ENCODE measurements at places on chromosomes 3 and 15.
A peak's percentile ranks its signal among the peaks of the same experiment; 100 is the strongest.

GRCh38 chr3:187567021-187567420, 103.2 kb downstream of the SST start:
- no peak for DNase-seq

GRCh38 chr15:63349156-63349555, 32.5 kb downstream of the CA12 start:
- no peak for DNase-seq

- no peak for DNase-seq
Observed at GRCh38 chr3:40043444-40043755, 234.0 kb downstream of the MYRIP start.

DNA sequence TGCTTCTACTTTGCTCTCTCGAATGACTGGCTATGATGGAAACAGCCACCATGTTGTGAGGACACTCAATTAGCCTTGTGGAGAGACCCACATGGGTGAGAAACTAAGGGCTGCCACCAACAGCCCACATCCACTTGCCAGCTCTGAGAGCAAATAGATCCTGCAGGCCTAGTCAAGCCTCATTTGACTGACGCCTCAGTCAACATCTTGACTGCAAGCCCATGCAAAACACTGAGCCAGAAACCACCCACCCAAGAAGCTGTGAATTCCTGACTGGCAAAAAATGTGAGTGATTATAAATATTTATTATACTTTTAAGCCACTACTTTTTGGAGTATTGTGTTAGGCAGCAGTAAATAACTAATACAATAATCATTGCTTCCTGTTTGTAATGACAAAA, 58.4 kb downstream of the NOX5 start:
- no peak for DNase-seq

DNA sequence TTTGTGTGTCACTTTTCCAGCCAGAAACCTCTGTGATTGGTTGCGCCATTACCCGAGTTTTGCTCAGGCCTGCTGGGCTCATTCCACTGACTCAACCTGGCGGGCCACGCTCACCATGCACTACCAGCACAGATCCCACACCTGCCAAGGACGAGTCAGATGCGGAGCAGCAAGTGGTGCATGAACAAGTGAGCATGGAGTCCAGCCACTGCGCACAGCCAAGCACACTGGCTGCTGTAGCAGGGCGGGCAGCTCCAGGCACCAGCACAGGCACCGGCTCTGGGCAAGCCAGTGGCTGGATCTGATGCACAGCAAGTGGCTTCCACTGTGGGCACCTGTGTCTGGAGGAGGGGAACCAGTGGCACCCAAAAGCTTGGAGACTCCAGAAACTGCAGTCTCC, 110.4 kb downstream of the CBLB start:
- no peak for DNase-seq

- DNase-seq: peak; percentile 49
Observed at GRCh38 chr15:71115567-71116351, 488 bp downstream of the THSD4 start.

DNA sequence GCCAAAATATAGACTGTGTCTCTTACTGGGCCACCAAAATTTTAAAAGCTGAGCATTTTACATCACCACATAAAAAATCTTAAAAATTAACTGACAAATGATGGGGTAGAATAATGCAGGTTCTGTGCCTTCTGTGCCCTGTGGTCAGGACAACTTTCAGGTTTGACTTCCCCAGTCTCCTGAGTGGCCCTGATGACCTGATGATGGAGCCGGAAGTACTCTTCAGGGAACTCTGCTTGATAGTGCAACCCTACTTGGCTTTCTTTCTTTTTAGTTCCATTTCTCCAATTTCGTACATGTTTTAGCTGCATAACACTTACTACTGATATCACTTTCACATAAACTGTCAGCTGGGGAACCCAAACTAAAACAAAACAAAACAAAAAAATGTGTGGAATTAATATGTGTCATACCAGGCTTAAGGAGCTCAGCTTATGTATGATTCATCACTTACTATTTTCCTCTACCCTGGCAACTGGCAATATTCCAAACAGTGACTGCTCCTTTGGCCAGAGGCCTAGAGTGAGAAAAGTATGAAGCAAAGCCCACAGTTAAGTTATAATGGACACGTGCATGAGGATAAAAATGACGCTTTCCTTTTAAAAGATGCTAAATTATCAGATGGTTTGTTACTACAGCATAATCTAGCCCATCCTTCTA, 194.3 kb downstream of the BCHE start:
- DNase-seq: no peak

- DNase-seq: no peak
Observed at GRCh38 chr3:11118181-11118682, 36.1 kb upstream of the HRH1 start.

GRCh38 chr3:157671656-157672055, 168.4 kb upstream of the VEPH1 start:
- DNase-seq: no peak

- no peak for DNase-seq
Observed at GRCh38 chr3:17801131-17801530, 58.7 kb upstream of the TBC1D5 start.

- DNase-seq: no peak
Observed at GRCh38 chr3:4848176-4848825, 130.9 kb upstream of the BHLHE40 start.

DNA sequence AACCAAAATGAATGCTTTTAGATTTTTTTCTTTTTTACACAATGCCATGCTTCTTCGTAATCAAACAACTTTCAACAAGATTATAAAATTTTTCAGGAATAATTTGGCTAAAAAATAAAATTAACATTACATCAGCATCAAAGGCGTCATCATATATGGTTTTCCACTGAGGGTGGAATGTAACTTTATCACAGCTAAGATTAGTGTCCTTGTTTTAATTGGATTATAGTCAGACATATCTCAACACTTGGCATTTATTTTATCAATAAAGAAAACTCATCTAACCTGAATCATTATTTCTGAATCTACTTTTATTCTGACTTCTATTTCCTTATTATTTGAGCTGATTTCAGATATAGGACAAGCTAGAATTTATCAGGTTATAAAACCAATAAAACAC, 1.6 kb downstream of the NRG4 start:
- DNase-seq: no peak

DNA sequence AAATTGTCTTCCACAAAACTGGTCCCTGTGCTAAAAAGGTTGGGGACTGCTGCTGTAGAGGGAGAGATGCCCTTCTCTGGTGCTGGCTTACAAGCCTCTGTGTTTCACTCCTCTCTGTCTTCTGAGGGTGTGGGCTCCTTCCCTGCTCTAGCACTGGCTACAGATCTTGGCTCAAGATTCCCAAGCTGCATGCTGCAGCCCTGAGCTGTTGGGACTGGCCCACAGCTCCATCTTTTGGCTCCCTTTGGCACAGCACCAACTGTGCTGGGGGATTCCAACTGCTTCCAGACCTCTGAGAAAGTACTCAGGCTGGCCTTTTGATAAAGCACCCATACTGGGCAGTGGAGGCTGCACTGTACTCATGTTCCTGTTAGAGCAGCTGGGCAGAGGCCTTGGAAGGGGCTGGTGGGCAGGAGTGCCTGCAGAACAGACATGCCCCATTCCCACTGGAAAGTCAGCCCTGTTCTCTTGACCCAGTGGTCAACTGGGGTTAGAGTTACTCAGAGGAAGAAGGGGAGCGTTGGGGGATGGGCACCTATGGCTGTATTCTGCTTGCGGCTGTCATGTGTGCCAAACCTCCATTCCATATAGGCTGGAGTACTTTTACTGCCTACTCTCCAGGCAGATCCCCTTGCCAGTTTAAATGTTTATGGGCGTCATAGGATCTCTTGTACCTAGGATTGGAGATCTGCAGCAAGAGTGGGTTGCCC, 55.7 kb downstream of the GALK2 start:
- DNase-seq: no peak

- DNase-seq: no peak
Observed at GRCh38 chr15:60681353-60681752, 202.4 kb upstream of the ICE2 start.

DNA sequence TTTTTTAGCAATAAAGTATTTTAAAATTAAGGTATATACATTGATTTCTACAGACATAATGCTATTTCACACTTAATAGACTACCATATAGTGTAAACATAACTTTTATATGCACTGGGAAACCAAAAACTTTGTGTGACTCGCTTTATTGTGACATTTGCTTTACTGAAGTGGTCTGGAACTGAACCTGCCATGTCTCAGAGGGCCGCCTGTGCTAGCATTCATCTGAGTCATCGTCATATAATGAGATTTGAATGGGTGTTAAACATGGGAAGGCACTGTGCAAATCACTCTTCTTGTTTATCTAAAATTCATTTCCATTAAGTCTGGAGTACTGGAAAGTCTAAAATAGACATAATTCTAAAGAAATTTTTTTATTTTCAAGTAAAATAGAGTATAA, 12.9 kb downstream of the EIF2AK4 start:
- DNase-seq: no peak

- no peak for DNase-seq
Observed at GRCh38 chr3:159989973-159990846, 1.6 kb downstream of the IL12A start.

- DNase-seq: no peak
Observed at GRCh38 chr15:41483115-41483514, 10.6 kb upstream of the ITPKA start.

DNA sequence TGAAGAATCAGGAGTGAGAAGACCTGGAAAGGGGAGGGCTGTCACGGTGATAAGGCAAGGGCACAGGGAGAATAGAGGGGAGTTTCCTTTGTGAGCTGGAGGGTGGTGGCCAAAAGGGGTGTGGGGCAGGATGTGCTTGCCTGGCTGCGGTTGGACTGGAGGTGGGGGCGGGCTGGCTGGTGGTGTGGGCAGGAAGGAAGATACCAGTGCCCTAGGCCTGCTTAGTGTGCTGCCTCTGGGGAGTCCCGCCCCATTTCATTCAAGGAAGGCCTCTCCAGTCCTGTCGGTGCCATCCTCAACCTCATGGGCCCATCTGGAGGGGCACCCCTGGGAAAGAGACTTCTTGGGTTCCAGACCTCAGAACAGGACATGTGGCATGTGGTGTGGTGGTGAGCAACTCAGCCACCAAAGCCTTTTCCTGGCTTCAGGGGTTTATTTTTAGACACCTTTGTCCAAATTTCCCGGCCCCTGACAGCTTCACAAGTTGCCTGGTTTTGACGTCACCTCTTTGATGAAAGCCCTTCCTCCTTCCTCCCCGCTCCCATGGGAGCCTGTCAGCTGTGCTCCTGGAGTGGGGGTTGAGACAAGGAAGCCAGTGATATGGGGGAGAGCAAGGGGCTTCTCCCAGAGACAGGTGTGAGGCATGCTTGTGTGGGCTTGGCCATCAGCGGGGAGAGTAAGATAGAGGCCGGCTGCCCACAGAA, 15.6 kb downstream of the TEX264 start:
- DNase-seq: no peak

DNA sequence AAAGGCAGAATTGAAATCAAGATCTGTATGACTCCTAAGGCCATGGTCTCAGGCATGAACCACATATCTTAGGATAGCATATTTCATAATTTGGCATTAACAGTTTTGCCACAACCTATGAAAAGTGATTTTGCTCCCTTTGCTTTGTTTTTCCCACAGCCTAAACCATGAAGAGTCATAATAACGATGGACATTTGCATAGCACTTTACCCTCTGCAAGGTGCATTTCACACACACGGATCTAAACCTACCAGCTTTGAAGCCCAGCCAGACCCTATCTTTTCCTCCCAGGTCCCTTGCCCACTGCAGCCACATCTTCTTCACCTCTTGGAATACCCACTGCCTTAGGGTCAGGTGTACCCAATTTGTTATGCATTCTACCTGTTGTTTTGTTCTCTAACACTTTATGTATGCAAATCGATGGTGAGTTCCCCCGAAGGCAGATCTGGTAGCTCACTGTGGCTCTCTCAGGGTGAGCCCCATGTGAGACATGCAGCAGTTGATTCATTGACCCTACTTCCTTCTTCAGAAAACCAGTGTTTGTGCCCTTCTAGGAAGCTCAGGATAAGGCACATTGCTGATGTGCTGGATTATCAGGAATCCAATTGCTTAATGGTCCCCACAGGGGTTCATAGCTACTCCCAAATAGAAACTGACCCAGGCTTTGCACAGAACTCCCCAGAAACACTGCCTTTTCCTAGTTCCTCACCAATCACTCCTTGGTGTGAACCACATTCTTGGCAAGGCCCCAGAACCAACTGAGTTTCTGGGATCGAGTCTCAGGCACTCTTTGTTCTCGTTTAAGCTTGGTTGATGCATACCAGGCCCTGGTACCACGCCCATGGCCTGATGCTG, 8.7 kb downstream of the ARHGAP31 start:
- DNase-seq: no peak

DNA sequence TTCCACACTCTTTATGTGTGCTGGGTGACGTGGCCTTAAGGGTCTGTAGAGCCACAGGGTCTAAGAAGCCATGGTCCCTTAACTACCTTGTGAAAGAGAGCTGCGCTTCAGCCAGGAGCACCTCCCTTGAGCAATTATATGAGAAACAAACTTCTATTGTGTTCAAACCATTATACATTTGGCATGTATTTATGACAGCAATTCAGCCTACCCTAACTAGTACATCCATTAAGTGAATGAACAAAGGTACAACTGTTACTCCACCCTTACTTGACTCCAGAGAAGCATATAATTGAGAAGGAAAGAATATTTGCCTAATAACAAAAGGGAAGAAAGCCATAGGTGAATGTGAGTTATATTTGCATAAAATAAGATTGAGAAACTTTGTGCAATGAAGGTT, 69.8 kb upstream of the BOC start:
- no peak for DNase-seq
